ENCODE measurements at places on chromosomes 7 and 10.

DNA sequence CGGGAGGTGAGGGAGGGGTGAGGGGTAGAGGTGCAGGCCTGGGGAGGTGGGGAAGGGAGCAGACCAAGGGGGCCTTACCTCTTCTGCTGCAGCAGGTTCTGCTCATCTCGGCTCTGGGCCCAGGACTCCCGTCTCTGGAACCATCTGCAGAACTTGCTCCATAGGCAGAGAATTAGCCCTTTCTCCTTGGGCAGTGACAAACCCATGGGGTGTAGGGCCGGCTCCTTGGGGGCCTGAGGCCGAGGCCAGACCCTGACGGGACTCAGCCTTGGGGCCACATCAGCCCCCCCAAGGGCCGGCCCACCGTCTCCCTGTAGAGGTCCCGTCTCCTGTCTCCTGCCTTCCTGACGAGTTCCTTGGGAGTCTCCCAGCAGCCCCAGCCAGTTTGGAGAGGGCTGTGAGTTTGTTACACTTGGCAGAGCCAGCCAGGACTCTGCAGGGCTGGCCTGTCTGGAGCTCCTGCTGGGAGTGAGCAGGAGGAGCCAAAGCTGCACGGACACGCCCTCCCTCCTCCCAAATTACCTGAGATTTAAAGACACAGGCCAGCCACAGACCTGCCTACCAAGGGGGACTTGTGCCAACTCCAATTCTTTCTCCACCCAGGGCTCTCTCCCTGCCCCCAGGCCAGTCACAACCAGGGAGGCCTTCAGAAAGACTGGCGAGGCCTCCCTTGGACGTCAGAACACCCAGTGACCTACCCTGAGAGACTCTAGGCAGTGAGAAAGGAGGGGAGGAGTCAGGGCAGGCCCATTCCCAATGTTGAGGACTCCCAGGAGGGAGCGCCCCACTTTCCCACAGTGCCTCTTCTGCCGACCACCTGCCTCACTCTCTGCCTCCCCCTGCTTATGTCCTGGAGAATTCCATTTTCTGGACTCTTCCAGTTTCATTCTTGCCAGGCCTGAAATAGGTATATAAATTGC is at the start of gene TRPV6:
TRPV6 (minus strand) TSS at position 435 of the 920 bp plus-strand sequence.
- DNase-seq: no peak

DNA sequence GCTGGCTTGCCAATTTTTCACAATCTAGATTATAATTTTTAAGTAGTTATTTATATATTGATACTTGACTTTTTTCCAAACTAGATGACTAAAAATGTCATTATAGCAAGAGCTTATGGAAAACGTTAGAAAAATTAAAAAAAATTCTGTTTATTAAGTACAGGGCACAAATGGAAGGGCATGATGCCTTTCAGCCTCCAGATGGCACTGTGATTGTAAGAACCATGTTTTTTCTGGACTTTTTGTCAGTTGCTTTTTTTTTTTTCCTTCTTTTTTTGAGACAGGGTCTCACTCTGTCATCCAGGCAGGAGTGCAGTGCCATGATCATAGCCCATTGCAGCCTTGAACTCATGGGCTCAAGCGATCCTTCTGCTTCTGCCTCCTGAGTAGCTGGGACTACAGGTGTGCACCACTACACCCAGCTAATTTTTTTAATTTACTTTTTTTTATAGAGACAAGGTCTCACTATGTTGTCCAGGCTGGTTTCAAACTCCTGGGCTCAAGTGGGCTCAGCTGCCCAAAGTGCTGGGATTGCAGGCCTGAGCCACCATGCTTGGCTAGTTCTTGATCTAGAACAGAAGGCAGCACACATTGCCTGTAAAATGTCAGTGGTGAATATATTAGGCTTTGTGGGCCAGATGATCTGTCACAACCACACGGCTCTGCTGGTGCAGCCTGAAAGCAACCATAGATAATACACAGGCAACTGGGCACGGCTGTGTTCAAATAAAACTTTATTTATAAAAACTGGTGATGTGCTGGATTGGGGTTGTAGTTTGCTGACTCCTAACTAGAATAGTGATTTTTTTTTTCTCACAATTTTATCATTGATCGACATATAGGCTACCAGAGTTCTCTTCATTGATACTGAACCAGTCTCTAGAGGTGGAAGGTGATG is 27.4 kb downstream of the UCMA start:
- no peak for DNase-seq

DNA sequence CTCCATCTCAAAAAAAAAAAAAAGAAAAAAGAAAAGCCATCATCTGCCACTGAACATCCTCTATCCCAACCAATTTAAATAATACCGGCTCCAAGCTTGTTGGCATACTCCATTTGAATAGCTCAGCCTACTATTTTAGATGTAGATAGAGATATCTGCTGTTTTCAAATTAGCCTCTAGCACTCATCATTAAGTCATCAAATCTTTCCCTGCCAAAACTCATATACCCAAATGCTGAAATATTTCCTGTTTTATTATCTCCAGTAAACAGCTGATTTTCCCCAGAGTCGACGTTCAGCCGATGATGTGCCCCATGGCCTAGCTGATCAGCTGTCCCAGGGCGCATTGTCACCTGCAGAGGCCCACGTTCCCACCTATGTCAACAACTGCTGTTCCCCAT is 34.5 kb upstream of the FRMD4A start:
- DNase-seq: no peak

DNA sequence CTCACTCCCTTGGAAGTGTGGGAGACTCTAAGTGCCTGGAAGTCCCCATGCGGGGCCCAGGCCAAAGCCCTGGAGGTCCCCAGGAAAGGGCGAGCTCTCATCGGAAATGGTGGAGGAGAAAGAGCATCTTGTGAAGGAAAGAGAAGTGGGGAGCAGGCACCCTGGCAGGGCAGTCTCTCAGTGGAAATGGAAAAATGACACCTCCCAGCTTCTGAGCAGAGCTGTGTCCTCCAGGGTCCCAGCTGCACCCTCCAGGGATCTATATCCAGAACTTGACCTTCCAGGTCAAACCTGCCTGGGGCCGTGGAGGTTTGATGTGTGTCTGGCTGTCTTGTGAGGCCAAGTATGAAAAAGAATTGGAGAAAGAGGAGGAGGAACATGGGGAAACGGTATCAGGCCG is 29.5 kb downstream of the PAX2 start:
- no peak for DNase-seq

DNA sequence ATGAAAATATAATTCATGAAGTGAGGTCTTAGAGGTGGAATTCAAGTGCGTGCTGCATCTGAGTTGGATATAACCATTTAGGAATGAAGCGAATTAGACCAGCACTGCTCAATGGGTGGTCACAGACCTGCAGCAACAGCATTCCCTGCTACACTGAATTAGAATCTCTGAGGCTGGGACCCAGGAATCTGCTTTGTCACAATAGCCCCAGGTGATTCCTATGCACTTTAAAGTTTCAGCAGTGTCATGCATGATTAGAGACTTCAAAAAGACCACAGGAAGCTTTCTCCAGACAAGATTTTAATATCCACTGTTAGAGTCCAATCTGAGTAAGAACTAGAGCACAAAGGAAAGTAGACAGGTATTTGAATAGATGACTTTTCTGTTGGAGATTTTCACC is 352.8 kb upstream of the VSTM2A start:
- DNase-seq: no peak

- no peak for DNase-seq
Measured at GRCh38 chr10:9147475-9147874, 1093.0 kb downstream of the GATA3 start.

DNA sequence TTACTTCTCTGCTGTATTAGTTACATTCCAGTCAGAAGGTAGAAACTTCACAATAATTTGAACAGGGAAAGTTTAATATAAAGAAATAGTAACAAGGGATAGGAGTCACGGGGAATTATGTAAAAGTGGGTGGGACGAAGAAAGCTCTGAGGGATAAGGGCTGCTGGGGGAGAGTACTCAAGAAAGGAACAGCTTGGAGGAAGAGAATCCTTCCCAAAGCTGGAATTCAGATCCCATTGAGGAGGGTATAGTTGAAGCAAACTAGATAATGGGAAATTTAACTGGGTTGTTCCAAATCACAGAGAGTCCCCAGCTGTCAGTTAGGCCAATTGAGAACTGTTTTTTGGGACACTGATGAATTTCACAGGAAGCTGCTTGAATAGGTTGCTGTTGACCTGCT is 53.2 kb upstream of the MACC1 start:
- DNase-seq: no peak

- no peak for DNase-seq
Measured at GRCh38 chr10:4588824-4589223, 237.2 kb upstream of the AKR1E2 start.

DNA sequence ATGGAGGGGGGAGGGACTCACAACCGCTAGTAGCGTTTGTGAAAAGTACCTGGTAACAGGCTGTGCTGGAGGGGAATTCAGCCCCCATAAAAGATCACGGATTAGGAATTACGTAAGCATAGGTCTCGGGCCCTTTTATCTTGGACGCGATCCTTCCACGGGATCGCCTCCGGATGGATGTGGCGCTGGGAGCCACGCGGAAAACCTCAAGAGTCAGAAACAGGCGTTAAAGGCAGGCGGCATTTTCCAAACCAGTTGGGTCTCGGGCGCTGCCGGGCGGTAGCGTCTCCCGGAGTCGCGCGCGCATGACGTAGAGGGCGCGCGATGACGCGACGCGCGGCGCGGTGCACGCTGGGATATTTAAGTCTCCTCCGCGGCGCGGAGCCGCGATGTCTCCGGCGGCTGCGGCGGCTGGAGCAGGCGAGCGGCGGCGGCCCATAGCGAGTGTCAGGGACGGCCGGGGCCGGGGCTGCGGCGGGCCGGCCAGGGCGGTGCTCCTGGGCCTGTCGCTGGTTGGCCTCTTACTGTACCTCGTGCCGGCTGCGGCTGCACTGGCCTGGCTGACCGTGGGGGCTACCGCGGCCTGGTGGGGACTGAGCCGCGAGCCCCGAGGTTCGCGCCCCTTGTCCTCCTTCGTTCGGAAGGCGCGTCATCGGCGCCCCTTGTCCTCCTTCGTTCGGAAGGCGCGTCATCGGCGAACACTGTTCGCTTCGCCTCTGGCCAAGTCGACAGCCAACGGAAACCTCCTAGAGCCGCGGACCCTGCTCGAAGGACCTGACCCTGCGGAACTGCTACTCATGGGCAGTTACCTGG is at the start of gene POM121:
POM121 (plus strand) TSS at position 363 of the 813 bp plus-strand sequence; CDS start at position 390, 27 bp downstream.
- DNase-seq: peak; percentile 94

GRCh38 chr7:138755331-138755747 is 42.5 kb upstream of the TMEM213 start:
- no peak for DNase-seq

GRCh38 chr10:78578929-78579328 is 489.8 kb upstream of the ZMIZ1 start:
- DNase-seq: no peak

GRCh38 chr10:23999445-23999844 is 209.5 kb upstream of the KIAA1217 start:
- DNase-seq: no peak

DNA sequence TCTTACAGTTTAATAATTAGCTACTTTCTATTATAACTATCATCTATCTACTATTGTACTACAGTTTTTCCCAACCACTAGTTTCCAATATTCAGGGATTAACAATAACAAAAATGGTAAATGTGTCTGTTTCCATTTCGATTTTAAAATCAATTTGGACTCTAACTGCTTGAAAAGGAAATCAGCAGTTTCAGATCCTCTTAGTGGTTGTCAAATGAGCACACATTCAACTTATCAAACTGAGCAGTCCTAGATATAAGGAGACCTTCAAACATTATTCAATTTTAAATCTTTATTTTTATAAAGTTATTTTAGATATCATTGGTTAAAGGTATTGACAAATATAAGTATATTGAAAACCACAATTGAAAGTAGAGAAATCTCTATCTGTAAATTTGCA is 46.8 kb upstream of the CD36 start:
- DNase-seq: peak; percentile 16

GRCh38 chr7:100670074-100670473 is 3.5 kb upstream of the GNB2 start:
- DNase-seq: no peak

DNA sequence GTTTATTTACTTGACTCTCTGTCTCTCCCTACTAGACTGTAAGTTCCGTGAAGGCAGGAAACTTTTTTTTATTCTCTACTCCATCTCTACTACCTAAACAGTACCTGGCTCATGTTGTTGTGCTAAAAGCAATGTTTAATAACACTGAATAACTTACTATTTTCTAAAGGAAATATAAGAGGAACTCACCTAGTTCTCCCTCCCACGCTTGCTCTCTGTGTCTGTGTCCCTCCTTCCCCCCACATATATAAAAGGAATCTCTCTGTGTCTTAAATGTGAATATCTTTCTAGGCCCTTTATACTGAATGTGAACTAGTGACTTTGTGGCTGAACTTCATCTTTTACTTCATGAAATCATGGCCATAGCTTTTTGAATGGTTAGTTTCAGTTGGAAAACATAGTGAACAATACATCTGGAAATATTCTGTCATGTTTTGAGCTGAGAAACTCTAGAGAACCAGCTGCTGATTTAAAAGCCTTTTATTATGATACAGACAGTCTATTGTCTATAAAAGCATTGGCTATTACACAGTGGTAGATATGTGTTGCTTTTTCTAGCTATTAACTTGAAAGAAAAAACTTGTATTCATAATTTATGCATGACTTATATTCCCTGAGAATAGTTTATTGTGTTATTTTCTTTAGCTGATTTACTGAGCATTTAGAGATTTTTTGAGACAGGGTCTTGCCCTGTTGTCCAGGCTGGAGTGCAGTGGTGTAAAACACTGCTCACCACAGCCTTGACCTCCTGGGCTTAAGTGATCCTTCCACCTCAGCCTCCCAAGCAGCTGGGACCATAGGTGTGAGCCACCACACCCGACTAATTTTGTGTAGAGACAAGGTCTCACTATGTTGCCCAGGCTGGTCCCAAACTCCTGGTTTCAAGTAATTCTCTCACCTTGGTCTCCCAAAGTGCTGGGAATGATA is 42.5 kb downstream of the VCL start:
- no peak for DNase-seq

DNA sequence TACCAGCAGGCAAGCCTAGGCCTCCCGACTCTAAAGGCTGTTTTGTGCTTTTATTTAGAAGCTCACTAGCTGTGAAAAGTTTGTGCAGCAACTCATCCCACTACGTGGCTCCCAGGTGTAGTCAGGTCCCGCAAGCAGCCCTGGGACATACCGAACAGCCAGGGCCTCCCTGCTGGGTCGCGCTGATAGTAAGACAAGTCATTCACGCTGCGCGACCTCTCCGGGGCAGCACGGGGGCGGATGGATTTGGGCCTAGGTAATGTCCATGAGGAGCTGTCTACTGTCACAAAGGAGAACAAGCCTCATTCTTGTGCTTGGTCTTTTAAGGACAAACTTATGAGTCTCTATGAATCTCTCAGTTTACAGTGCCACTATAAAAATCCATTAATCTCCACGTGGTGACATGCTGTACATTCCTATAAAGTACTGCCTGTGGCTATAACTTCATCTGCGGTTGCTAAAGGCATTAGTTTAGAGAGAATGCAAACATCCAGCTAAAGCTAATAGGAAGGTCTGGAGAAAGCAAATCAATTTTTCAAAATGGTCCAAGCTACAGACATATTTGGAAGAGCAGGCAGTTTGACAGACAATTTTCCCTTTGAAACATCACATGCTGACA is 546.8 kb downstream of the PHTF2 start:
- DNase-seq: no peak

Data from GM13977 (cell line).